ENCODE measurements at places on chromosomes 4 and X. TPM values are rescaled to one million over a fixed set of nuclear protein-coding genes. Genes with fewer than 3 reads are reported as not detected.

The STATH gene
- not detected for total RNA-seq

The KLHL4 gene
- total RNA-seq: 0.11 TPM

The HPGDS gene
- total RNA-seq: not detected

The MGAT4D gene
- total RNA-seq: not detected

The CXCL10 gene
- total RNA-seq: not detected

The PNMA5 gene
- total RNA-seq: not detected

The SPATA18 gene
- total RNA-seq: 14.3 TPM

The POU3F4 gene
- total RNA-seq: not detected

The CXCL1 gene
- 12.9 TPM for total RNA-seq

Data from GM23248 (cell line).